ENCODE measurements at places on chromosomes 5 and 9.

DNA sequence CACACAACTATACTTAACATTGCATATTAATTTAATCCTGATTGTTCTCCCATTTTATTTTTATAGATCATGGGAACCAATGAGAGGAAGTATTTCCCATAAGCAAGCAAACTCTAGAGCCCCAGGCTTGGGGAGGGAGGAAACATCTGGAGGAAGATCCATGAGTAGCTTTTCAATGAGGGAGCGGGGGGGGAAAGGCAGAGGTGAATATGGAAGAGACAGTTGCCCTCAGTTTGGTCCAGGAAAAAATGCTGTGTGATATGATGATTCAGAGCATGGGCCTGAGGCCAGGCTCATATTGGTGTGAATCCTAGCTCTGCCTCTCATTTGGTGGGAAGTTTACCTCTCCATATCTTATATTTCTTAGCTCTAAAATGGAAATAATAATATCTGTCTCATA lies 42.2 kb upstream of the ALDOB start:
- no peak for DNase-seq

DNA sequence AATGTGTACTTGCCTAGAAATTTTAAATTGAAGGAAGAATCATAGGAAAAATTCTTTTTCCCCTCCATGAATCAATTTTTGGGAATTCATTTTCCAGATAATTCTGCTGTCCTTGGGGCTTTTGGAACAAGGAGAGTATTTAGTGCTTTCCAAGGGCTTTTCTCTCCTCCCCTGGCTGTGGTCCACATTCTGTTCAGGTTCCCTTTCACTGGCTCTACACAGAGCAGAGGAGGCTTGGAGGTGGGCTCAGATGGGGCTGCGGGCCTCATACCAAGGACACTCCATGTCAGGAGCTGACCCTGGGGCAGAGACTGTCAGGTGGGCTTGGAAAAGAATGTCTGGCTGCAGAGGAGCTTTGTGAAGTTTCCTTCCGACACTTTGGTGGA lies 128.1 kb downstream of the GADD45G start:
- DNase-seq = no peak

DNA sequence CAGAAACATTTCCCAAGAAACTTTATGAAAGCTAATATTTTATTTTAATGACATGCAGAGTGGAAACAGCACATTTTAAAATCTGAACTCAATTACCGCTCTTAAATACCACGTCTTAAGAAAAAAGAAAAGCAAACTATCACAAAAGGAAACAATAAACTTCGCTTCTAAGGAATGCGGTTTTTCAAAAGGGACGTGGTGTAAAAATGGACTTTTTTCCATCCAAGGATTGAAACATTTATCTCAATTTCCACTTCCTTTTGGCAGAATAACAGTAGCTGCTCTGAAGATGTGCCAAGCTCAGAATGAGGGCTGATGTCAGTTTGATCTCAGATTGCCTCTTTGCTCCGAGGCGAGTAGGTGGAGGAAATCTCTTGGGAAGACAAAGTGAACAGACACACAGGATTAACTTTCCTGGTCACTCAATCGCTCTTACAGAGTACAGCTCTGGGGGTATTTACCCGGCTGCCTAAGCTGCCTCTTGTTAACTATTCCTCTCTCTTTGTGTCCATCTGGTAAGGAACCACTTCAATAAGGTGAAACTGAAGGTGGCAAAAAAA lies 158.5 kb downstream of the TRPM6 start:
- no peak for DNase-seq

DNA sequence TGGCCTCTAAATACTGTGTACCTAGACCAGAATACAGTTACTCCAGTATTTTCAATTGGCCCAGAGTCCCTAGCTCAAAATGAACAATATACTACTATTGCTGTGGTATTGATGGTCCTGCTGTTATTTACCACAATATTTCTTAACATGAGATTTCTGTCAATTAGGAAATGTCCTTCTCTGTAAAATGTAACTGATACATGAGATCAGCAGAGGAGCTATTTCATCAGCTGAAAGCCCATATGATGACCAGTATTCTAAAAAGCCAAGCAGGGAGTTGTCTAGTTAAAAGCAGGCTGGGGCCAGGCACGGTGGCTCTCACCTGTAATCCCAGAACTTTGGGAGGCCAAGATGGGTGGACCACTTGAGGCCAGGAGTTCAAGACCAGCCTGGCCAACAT lies 187.7 kb upstream of the PTGER4 start:
- peak; percentile 94 for DNase-seq

- DNase-seq = no peak
These were observed 42.8 kb downstream of the TEX10 start for GRCh38 chr9:100309992-100310391.

Data from inflammatory macrophage treated with lipopolysaccharide for 1 hour (primary cell).